GM10248 (cell line): ENCODE measurements at places on chromosomes 16 and 17.

DNA sequence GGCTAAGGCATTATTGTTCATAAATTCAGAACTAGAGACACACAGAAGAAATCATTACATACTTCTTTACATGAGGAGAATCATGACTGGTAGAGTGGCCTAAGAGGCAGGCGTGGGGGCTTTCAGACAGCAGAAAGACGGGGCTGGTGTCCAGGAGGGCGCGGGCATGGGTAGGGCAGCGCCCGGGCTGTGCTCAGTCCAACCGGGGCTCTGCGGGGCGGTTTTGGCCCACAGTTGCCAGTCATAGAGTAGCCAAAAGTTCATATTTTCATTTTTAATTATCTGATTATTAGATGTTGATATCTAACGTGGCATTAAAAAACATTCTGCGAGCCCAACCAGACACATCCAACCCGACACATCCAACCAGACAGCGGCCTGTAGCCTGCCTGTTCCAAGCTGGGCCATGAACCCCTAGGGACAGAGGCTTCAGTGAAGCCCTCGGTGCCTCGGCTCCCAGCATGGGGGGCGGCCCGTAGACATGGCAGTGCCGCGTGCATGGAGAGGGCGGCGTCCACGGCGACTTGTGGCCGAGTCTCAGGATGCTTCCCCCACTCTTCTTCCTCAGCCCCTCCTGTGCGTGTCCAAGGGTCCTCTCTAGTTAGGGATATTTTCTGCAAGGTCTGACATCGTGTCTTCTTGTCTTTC lies 162.4 kb upstream of the CHMP6 start:
- DNase-seq = no peak

- no peak for DNase-seq
These were observed 36.7 kb downstream of the HNF1B start for GRCh38 chr17:37708008-37708615.

DNA sequence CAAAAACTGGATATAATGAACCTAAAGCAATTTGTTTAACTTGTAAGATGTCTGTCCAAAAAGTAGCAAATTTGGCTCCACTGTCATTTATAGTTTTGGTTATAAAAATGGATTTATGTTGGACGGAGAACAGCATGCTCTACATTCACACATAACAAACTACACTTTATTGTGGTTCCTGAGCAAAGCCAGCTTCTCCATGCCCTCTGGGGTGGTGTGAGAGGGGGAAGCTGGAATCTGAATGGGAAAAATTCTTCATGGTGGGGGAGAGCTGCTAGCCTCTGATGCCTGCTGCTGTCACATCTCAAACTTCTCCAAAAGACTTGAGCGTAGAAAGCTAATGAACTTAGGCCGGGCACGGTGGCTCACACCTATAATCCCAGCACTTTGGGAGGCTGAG lies 9.8 kb upstream of the METTL9 start:
- no peak for DNase-seq

DNA sequence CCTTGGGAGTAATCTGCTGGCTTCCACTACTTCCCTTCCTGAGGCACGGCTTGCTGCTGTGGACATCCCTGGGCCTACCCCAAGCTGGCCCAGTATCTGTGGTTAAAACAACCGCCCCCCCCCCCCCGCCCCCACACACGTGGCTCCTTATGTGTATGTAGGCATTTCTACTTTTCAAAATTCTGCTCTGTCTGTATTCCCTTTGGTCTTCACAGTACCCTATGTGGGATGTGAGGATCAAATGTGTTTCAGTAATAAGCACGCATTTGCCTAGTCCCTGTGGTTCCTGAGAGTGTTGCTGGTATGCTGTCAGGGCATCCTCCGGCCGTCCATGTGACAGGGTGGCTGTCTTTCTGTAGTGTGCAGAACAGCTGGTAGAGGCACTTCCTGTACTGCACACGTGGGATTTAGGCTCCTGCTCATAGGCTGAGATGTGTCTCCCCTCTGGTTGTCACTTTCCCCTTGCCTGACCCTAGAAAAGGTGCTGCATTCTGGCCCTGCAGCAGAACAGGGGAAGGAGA lies 2.2 kb downstream of the NT5M start:
- DNase-seq = peak; percentile 79

- no peak for DNase-seq
These were observed 65.7 kb upstream of the METRNL start for GRCh38 chr17:83013779-83014117.

DNA sequence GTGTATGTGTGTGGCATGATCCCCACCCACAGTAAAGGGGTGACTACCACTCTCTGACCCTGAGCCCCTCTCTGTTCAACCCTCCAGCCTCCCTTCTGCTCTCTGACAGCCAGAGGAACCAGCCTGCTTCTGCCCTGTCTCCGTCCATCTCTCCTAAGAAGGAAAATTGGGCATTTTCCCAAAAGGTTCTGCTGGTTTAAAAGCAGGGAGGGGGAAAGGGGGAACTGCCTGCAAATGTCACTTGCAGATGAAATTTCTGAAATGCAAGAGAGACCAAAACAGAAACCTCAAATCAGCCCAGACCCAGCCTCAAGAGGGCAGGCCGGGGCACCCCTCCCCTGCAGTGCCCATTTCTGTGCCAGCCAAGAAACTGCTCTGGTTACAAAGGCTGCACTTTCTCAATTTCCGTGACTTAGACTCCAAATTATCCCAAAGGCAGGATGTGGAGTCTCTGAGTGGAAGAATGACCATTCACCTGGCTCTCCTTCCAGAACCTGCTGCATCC lies 197.9 kb downstream of the RBFOX3 start:
- DNase-seq = no peak

GRCh38 chr17:79930062-79930876 lies 91.0 kb upstream of the CBX4 start:
- no peak for DNase-seq

GRCh38 chr17:80781211-80781610 lies 210.4 kb upstream of the CHMP6 start:
- no peak for DNase-seq

DNA sequence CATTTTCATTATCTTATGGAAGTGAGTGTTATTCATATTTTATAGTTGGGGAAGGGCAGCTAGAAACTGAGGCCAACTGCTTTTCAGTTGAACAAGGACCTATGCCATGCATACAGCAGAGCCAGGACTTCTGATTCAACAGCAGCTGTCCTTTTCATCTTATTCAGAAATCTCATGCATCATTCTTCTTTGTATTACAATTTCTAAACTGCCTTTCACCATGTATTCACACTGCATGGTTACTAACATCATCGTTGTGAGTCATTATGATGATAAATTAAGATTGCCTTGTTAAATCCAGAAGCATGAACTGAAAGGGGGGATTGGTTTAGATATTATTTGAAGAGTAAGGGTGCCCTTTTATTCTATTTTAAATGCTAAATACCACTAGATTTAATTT lies 1470.1 kb upstream of the GOT2 start:
- DNase-seq = no peak

GRCh38 chr16:60605176-60605575 lies 1431.1 kb downstream of the CDH8 start:
- no peak for DNase-seq

DNA sequence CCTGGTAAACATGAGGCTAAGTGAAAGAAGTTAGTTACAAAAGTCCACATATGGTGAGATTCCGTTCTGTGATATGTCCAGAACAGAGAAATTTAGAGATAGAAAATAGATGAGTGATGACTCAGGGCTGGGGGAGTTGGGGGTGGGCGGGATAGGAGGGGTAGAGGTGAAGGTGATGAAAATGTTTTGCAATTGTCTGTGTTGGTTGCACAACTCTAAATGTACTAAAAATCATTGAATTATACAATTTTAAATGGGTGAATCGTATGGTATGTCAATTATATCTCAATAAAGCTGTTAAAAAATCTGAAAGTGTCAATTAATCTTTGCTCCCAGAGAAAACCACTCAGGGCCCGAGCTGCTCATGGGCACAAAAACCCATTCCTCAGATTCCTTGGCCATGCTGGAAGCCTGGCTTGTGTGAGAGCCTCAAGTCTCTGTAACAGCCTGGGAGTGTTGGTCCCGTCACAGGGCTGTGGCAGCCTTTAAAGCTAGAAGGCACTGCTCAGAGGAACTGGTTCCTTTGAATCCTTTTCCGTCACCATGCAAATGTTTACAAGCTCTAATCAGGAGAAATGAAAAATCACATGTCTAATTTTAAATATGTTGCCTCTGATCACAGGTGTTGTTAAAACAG lies 225.3 kb downstream of the WWOX start:
- no peak for DNase-seq

- DNase-seq = peak; percentile 77
These were observed 15.0 kb upstream of the SCIMP start for GRCh38 chr17:5249615-5250014.

DNA sequence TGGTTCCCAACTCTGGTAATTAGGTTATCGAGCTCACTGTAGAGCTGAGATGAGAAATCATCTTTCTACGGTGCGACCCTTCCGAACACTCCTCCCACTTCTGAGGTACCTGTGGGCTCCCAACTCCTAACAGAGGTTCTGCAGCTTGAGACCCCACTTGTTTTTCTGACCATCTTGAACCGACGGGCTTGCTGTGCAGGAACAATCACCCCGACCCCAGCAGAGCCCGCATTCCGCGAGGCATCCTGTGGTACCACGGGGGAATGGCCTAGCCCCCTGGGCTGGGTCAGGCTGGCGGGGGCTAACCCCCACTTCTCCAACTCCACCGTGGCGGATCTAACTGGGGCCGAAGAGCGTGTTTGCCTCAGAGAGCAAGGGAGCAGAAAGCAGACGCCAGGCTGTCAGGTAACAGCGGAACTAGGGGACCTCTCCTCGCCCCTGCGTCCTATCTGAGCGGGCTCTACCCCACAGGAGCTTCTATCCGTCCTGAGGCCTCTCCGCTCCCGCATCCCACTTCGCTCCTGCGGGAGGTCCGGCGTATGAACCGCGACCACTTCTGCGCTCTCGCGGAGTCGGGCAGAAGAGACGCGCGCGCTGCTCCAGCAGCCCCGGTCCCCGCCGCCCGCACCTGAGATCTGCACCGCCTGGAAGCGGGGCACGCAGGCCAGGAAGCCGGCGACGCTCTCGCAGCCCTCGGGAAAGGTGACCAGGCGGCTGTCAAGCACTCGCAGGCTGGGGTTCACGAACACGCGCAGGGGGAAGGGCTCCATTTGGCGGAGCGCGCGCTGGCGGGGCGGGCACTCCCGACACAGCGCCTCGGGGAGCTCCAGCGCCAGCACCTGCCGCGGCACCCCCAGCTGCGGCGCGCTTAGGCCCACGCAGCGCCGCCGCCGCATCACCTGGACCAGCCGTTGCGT lies 761 bp downstream of the PDF start:
- DNase-seq = peak; percentile 64

DNA sequence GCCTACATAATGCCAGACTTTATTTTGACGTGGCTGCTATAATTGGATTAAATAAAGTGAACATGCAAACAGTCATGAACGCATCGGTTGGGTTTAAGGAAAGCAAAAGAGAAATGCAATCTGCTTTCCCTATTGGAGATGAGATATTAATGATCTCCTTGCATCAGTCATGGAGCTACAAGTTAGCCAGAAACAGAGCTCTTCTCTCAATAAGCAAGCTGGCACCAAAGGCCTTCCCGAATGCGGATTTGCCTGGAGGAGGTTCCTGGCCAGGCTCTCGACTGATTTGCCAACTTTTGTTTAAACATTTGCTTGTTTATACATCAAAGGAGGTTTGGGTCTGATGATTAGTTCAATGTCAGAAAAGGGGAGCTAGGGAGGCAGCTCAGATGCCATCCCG lies 318.4 kb downstream of the XYLT1 start:
- no peak for DNase-seq

GRCh38 chr17:50451943-50452629 lies 16.6 kb downstream of the CHAD start:
- no peak for DNase-seq

DNA sequence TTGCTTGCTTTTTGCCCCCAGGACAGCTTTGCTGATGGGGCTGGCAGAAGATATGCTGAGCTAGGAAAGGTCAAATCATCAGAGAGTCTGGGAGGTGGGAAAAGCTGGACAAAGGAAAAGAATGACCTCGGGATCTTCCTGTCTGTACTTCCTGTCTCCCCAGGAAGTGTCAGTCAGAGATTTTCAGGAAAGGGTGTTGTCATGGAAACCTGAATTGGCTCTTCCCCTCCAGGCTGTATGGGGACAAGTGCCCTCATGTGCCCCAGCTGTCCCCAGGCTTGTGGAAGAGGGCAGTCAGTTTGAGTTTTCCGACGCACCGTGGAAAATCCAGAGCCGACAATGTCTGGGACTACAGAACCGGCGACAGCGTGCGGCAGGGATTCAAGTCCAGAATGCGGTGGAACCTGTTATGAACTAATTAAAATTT lies 122.7 kb upstream of the ZFHX3 start:
- no peak for DNase-seq

GRCh38 chr17:38508954-38509771 lies 80.9 kb downstream of the ARHGAP23 start:
- DNase-seq = peak; percentile 88

GRCh38 chr16:67641779-67642708 lies 2.9 kb upstream of the CARMIL2 start:
- no peak for DNase-seq

- DNase-seq = no peak
These were observed 7.8 kb upstream of the IRF8 start for GRCh38 chr16:85891033-85891775.

- DNase-seq = peak; percentile 68
These were observed 33.8 kb downstream of the EPN2 start for GRCh38 chr17:19270704-19271611.

- DNase-seq = no peak
These were observed 9.8 kb downstream of the RASL10B start for GRCh38 chr17:35740997-35741931.

DNA sequence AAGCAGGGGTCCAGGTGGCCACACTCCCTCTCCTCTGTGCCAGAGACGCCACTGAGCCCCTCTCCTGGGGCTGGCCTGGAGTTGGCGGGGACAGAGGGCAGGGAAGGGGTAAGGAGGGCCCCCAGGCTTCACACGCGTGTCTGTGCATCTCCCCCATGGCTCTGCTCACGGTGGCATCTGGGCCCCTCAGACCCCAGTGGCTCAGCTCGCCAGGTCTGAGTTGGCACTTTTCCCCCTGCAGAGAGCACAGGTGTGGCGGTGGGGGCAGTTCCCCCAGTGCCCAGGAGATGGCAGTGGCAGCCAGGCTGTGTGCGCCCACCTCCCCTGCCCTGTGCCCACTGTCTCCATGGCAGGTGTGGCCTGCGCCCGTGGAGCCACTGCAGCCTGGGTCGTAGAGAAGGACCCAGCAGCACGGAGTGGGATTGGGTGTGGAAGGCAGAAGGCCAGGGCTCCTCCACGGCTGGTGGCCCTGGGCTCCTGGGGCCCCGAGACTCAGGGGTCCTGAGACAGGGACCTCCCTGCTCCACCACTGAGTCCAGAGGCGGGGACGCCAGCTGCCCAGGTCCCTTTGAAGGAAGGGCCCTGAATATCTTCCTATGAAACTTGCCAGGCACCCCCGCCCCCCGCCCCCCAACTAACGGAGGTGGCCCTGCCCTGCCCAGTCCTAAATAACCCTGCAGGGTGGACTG lies 4.3 kb upstream of the APRT start:
- DNase-seq = peak; percentile 64

GRCh38 chr16:54633943-54634362 lies 296.7 kb upstream of the IRX5 start:
- no peak for DNase-seq
